NT2/D1 (cell line): ENCODE measurements at places on chromosomes 1 and 21.

- no peak for DNase-seq
These were observed 116.6 kb upstream of the IVNS1ABP start for GRCh38 chr1:185433667-185434066.

DNA sequence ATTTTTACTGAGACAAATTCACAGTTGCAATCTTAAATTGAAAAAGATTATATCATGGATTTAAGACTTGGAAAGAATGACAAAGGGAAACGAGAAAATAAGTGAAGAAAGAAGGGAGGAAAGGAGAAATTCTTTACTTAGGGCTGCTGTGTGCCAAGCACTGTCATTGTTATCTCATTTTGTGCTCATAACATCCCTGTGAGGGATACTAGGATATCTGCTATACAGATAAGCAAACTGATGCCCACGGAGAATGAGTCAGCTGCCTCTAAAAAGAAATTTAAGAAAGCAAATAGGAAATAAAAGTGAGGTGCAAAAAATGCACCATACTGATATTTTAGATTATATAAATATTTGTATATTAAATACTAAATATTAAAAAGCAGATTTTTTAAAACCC, 183.6 kb upstream of the NR5A2 start:
- no peak for DNase-seq

DNA sequence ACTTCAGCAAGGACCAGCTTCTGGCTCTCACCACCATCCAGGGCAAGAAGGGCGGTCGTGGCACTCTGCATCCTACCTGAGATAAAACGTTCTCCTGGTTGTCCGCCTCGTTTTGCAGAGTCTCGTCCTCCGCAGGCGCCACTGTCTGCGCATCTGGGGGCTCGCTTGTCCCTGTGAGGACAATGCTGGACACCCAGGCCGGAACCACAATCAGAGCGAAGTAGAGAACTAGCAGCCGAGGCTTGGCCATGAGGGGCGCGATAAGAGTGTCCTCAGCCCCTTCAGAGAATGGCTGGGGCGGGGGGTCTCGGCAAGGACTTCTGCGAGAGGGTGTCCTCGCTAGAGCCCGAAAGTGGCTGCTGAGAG, 505 bp downstream of the OLFML2B start:
- DNase-seq, result no peak

DNA sequence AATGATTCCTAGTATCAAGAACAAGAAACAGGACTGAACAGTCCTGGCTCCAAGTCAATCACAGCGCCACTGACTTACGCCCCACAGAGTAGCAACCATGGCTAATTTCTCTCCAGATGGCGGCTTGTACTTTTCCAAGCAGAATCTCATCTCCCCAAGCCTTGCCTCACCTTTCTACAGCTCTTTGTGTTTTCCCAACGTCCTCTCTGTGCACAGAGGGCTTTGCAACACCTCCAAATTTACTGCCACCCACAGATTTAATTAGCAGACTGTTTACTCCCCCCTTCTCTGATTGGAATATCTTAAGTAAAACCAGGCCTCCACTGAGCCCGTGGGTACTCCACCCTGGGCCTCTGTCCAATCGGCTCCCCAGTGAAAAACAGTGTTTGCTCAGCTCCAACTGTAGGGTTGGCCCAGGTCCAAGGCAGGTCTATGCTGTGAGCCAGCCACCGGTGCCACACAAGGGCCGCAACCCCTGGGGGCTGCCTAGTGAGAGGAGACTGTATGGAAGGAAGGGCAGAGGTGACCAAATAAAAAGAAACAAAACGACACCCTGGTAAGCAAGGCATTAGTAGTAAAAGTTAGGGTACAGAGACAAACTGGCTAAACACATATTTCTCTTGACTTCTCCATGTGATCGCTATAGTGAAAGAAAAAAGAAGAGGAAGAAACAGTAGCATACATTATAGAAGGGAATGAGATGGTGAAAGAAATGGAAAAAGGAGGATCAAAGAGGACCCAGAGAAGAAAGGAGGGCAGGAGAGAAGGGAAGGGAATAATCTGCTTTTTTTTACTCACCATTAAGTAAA, 128.4 kb upstream of the SOD1 start:
- DNase-seq, result no peak

DNA sequence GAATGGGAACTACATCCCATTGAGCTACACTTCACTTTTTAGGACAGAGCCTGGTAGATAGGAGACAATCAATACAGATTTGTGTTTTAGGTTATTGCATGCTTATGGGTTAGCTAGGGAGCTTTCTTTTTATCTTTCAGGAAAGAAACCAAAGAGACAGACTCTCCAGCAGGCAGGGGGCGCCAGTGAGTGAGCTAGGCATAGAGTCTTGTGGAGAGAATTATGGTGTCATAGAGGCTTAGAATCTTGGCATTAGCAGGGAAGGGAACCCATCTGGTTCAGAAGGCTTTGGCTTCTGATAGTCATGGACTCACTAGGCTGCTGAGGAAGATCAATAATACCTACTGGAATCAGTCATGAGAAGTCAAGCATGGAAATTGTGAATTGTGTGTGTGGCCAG, at the start of gene SMCP:
SMCP (plus strand) TSS at position 281 of the 400 bp plus-strand sequence. CDS start 6,101 bp downstream, outside the sequence.
- DNase-seq, result peak; percentile 22

GRCh38 chr1:55987491-55988249, 591.7 kb downstream of the PLPP3 start:
- peak; percentile 32 for DNase-seq

DNA sequence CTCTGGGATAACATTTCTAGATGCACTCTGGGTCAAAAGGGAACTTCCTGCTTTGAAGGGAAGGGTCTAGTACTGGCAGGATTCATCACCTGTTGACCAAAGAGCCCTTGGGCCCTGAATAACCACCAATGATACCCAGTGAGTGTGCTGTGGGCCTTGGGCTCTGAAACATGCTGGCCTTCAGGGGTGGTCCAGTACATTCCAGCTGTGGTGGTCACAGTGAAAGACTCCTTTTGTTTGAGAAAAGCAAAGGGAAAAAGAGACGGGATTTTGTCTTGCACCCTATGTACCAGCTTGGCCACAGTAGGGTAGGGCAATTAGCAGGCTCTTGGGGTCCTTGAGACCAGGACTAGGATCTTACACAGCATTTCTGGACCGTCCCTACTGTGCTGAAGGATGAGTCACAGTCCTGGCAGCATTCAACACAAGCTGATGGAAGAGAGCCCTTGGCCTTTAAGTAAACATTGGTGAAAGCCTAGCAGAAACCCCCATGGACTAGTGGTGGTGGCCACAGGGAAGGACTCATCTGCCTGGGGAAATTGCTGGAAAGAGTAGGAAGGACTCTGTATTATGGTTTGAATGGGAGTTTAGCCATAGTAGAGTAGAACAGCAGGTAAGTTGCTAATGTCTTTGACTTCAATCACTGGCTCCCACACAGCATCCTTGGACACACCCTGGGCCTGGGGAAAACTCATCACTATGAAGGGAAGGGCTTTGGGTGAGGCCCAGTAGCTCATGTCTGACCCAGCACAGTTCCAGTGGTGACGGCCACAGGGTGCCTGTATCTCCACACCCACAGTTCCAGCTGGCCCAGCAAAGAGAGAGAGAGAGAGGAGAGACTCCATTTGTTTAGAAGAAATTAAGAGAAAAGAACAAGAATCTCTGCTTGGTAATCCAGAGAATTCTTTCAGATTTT, 87.5 kb downstream of the COL24A1 start:
- DNase-seq, result no peak

DNA sequence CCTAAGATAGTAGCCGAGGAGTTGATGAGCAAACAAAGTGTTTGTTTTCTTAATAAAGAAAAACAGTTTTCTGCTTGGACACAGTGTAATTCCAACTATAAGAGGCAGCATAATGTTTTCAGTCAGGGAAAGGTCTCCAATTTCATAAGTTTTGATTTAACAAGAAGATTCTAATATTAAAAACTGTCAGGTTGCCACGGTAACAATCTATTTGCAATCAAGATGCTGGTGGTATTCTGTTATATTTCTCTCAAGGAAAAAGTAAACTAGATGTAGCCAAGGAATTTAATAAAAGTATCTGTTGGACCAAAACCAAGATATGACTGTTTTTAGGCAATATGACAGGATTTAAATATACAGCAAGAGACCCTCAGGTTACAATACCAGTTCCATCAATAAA, 211.7 kb downstream of the SMYD3 start:
- no peak for DNase-seq

- no peak for DNase-seq
These were observed 19.9 kb upstream of the ABCB10 start for GRCh38 chr1:229578168-229579058.

DNA sequence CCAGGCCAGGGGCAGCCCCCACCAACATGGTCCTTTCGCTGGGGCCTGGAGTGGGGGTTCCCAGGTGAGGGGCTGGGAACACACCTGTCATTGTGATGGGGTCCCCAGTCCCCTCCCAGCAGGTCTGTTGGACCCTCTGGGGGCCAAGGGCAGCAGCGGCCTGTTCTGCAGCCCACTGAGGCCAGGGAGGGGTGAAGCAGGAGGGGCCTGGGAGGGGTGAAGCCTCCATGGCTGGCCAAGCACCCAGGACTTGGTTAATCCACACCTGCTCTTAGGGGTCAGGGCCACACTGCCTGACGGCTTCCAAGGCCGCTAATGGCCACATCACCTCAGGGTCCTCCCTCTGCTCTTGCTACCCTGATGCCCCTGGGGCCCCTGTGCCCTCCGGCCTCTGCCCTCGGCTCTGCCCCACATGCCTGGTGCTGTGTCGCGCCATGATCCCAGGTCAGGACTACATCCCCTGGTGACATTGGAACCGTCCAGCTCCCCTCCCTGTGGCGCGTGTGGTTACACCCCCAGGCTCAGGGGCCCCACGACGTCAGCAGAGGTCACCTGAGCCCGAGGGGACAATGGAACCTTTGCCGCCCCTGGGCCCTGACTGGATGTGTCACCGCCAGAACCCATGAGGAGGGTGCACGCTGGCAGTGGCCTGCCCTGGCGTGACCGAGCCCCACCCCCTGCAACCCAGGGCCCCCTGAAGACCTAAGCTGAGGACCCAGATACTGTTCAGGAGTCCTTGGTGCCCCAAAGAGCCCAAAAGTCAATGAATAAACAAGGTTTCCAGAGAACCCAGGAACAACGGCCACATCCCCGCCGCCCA, 7.0 kb downstream of the TNFRSF18 start:
- no peak for DNase-seq

GRCh38 chr1:162144853-162145252, 75.4 kb downstream of the NOS1AP start:
- DNase-seq, result peak; percentile 63

DNA sequence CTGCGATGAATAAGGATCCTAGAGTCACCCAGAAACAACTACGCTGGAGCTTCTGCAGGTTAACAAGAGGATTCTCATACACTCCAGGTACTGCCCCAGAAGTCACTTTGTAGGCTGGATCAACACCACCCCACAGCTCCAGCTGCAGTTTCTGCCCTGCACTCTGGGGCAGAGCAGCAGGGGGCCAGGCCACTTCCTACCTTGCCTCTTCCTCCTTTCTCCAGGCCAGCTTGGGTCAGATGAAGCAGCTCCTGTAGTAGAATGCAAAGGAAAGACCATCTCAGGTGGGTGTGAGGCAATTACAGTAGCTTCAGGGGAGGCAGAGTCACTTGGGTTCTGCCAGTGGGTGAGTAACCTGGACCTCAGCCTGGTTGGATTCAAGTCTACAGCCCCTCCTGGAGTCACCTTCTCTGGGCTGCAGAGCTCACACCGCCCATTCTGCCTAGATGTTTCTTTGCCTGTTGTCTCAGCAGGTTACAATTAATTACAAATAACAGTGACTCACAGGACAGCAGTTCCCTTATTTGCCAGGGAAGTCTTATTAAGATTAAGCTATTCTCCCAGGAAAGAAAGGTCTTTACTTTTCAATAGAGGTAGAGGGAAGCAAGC, 24.4 kb upstream of the BCAR3 start:
- DNase-seq, result no peak

GRCh38 chr1:53115403-53116306, 26.8 kb downstream of the SLC1A7 start:
- no peak for DNase-seq

DNA sequence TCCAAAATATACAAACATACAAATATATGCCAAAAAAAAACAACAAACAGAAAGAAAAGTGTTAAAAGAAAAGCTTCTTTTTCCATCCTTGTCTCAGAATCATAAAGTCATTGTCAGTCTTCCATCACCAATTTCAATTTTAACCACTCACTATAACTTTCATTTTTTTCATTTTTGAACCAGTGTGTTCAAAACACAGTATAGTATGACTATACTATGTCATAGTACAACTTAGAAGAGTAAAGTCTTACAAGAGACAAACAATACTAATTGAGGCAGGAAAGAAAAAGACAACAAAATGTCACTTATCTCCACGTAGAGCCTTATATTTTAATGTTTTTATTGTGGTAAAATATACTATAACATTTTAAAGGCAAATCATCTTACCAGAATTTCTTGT, 7.6 kb downstream of the NSL1 start:
- DNase-seq, result no peak

DNA sequence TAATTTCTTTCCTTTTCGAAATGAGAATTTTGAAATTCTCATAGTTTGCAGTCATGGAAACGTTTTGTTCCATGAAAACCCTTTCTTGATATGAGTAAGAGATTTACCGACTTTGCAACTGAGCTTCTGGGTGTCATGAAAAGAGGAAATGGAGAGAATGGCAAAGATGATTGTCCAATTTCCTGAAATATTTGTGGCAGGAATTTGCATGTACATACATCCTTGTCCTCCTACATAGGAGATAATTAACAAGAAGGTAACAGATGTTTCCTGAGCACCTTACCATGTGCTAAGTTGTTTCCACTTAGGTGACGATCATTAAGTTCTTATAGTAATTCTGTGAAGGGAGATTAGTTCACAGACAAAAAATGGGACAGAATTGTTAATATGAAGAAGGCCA, 170.7 kb downstream of the NEGR1 start:
- no peak for DNase-seq

- DNase-seq, result no peak
These were observed 58.6 kb downstream of the CACNA1E start for GRCh38 chr1:181541947-181542346.

GRCh38 chr1:117821382-117821755, 108.1 kb downstream of the GDAP2 start:
- DNase-seq, result no peak

DNA sequence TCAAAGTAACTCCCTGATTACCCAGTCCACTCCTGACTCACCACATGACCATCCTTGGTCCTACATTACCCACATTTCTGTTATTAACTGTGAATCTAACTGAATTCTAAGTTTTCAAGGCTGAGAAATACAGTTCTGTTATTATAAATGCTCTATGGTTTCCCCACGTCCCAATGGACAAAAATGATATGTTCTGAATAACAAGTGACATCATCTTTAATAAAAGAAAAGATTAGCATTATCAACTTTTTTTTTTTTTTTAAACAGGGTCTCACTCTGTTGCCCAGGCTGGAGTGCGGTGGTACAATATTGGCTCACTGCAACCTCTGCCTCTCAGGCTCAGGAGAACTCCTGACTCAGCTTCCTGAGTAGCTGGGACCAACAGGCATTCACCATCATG, 59.6 kb downstream of the ZSWIM5 start:
- no peak for DNase-seq

GRCh38 chr1:195804547-195804946, 803.7 kb downstream of the KCNT2 start:
- no peak for DNase-seq
